ENCODE measurements at places on chromosomes 11 and 22.
A peak's percentile ranks its signal among the peaks of the same experiment; 100 is the strongest.

- peak; percentile 64 for DNase-seq
These were observed 3.4 kb upstream of the IGLL5 start for GRCh38 chr22:22884010-22884887.

DNA sequence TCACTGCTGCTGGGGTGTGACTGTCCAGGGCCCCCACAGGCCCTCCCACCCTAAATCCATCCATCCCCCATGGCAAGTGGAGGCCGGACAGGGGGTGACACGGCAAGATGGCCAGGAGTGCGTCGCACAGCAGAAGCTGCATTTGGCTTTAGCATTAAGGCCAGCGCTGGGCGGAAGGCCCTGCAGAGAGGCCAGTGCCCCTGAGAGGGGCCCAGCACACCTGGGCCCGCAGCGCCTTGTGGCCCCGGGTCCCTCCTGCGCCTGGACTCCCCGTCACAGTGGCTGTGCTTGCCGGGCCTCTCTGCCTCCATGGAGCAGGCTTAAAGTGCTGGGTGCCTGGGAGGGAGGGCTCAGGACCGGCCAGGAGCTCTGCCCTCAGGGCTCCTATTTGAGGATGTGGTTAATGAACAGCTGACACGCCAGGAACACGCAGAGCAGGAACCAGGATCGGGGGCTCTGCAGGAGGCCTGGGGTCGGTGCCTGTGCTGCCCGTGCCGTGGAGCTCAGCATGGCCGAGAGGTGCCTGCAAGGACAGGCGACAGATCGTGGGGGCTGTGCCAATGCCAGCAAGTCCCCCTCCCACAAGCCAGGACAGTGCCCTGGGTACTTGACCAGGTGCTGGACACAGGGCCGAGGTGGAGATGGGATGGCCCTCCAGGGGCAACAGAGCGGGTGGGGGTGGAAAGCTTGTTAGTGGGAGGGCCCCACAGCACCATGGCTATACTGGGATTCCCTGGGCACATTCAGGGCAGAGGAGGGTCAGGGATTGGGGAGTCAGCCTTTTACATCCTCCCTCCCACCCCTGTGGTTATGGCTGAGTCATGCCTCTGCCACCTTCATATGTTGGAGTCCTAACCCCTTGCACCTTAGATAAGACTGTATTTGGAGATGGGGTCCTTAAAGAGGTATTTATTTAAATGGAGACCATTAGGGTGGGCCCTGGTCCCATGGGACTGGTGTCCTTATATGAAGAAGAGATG lies 30.9 kb upstream of the CARS1 start:
- DNase-seq, result no peak

DNA sequence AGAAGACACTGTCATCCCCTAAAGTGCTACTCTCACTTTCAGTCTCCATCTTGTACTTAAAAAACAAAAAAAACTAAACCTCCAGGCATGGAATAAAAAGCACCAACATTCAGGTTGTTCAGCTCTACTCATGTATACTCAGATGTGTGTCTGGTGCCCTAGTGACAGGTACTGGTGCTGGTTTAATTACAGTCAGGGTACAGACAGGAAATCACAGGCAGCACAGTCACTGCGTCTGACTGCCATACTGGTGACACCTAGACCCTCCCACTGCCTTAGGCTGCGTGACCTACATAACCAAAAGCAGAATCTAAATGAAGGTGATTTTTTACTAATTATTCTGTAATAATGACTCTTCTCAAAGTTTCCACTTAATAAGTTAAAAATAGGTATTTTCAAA lies at the start of gene ARHGAP32:
TSS of gene ARHGAP32 (minus strand) at position 176 of the 400 bp plus-strand sequence. CDS start at position 49, 127 bp downstream.
- no peak for DNase-seq

DNA sequence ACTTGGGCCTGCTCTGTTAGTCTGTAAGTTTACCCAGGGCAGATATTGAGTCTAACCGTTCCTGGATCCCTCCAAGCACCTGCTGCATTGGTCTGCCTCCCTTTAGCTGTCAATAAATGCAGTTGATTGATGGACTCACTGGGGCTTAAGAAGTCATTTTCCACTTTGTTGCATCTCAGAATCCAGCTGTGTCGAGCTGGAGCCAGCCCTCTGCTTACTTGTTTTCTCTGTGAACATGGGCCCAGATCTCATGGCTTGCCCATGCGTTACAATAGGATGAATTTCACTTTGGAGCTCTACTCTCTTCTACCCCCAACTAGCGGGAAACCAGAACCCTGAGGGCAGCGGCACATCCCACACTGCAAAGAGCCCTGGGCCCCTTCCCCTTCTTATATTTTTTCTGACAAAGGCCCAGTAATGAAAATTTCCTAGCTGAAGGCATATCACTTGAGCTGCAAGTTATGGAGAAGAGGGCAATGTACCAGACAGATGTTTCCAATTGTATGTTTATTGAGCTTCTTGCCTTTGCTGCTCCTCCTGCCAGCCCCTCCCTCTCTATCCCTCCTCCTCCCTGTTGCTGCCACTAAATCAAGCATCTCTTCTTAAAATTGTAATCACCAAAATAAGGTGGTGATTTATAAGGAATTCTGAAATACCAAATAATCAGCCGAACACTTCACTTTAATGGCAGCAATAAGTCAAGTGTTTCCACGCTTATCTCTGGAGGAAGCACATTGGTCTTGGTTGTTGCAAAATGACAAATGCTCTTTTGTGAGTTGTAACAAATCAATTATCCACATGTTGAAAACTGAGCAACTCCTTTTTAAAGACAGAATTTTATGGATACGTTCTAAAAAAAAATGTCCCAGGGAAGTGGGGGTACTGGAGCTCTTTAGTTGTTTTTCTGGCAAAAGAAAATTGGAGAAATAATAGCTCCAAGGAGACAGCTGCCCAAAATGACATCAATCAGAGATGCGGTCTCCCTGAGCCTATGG lies 212.3 kb upstream of the ZBED5 start:
- DNase-seq, result no peak

DNA sequence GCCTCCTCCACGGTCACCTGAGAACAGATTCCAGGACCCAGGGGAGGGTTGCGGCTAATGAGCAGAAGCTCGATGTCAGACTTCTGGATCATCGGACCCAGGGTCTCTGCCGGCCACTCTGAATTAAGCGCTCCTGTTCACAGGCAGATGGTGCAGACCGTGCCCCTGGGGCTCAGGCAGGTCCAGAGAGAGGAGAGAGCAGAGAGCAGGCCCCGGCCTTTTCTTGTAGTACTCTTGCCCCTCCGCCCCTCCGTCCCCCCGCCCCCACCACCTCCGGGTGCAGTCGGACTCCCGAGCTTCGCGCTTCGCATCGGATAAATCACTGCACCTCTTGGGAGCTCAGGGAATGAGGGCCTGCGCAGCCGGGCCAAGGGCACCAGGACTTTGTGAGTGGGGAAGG lies 50.3 kb downstream of the RPS6KA4 start:
- no peak for DNase-seq

DNA sequence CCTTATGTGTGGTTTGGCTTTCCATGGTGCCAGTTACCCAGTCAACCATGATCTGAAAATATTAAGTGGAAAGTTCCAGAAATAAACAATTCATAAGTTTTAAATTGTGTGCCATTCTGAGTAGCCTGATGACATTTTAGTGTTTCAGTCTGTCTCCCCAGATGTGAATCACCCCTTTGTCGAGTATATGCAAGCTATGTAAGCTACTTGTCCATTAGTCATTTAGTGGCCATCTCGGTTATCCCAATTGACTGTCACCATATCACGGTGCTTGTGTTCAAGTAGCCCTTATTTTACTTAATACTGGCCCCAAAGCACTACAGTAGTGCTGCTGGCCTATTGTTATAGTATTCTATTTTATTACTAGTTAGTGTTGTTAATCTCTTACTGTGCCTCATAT lies 44.9 kb downstream of the ATG16L2 start:
- no peak for DNase-seq

- no peak for DNase-seq
These were observed 554 bp downstream of the LRRC32 start for GRCh38 chr11:76669901-76670484.

GRCh38 chr11:71188073-71188472 lies 64.3 kb downstream of the SHANK2 start:
- DNase-seq, result no peak

DNA sequence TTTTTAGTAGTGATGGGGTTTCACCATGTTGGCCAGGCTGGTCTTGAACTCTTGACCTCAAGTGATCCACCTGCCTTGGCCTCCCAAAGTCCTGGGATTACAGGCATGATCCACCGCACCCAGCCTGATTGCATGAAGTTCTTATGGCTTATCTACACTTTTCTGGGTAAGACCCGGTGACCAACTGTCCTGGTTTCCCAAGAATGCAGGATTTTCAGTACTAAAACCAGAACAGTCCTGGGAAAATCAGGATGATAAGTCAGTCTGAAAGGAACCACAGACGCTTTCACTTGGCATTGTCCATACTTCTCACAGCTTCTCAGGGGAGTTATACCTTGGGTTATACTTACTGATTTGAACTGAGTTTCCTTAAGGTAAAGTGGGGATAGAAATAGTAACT lies 1.4 kb upstream of the BPIFC start:
- DNase-seq, result no peak

- no peak for DNase-seq
These were observed 19.1 kb upstream of the OOSP1 start for GRCh38 chr11:59918987-59919589.

- no peak for DNase-seq
These were observed 49.5 kb upstream of the ACCSL start for GRCh38 chr11:43998308-43998707.

- DNase-seq, result no peak
These were observed 42.4 kb upstream of the PPARA start for GRCh38 chr22:46107753-46108563.

DNA sequence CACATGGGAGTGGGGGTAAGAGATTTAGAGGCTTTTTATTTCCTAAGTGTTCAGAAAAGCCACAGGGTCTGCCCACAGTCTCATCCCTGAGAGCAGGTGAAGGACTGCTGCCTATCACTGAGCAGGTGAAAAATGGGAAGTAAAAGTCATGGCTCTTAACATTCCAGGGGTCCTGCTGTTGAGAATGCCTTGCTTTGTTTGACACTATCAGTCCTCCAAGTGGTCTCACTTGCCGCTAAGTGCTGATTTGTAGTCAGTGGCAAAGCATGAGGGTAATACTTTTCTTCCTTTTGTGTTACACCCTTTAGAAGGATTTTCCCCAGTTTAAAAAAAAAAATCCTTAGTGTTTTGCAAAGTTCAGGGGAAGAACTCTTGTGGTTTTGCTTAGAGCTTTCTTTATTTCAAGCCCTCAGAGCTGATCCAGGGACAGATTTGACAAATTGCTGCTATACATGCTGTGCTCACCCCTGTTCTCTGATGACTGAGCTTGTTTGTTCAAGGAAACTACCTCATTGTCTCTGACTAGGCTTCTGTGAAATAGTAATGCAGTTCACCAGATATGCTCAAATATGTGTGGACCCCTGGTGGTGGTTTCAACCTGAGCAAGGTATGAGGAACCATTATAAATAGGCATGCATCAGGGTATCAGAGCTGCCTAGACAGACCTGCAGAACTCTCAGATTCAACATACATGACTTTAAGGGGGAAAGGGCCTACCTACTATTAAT lies 141.0 kb downstream of the ARHGAP42 start:
- DNase-seq, result no peak
